ENCODE measurements at places on chromosomes 1 and 21.

GRCh38 chr1:56125316-56125715 lies 454.0 kb downstream of the PLPP3 start:
- no peak for DNase-seq
- H3K4me1 ChIP-seq: no peaks in the 10 kb centered on the region
- no peak overlapping the region for H3K4me3 ChIP-seq
- no peaks in the 10 kb centered on the region for H3K27me3 ChIP-seq
- no peaks in the 10 kb centered on the region for H3K36me3 ChIP-seq

DNA sequence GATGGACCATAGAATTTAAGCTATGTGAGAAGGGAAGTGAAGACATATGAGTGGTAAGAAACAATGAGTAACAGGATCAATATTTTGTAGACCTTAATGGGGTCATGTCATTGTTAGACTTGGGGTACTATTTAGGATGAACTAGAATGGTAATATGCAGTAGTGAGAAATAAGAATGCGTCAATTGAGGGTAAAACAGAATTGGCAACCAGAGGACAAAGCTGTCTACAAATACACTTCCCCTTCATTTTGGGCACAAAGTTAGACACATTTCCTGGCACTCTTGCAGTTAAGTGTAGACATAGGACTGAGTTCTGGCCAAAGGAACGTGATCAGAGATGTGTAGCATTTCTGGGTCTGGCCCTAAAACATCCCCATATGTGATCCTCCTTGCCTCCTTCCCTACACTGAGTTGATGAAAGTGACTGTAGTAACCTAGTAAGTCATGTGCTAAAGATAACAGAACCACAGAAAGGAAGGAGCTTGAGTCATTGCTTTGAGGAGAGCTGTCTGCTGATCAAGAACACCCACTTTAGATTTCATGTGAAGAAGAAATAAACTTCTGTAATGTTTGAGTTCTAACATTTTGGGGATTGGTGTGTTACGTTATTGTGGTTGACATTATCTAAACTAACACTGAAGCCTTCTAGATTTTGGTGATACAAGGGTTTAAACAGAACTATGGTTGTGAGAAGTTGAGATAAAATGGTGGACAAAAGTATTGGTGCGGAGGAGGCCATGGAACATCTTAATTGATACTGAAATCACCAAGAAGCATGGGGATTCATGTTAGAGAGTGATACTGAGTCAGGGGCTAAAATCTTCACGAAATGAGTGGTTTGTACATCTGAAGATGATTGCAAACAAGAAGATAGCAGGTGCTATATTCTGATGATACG lies 41.7 kb downstream of the CD55 start:
- no peaks in the 10 kb centered on the region for H3K27me3 ChIP-seq
- DNase-seq: no peak
- no peaks in the 10 kb centered on the region for H3K4me1 ChIP-seq
- peaks cover 10% of the 10 kb centered on the region for H3K36me3 ChIP-seq
- no peak overlapping the region for H3K4me3 ChIP-seq

DNA sequence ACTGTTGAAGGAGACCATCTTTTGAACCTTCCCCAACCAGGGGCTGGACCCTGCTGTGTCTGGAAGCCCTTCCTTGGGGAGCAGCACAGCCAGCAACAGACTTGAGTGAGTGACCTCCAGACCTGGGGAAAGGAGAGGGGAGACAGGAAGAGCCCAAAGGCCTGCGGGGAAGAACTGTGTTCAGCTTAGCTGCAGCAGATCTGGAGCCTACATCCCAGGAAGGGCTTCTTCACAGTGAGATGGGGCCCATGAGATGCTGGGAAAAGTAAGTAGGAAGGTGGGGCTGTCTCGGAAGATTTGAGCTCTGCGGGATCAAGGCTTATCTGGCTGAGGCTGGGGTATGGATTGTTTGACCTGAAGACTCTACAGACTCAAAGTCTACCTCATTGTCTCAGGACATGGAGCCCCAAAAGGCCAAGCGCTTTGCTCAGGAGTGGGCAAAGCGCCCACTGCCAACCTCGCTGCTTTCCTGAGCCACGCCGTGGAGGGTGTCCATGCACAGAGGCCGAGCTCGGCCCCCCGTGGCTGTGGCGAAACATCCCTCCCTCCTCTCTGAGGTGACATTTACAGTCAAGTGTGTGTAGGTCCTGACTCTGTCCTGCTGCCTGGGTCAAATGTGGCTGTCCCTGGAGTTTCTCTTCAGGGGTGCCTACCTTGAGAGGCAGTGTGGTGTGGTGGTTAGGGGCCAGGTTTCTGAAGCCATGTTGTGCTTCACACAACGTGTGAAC lies 24.5 kb downstream of the SPOCD1 start:
- no peak overlapping the region for H3K4me3 ChIP-seq
- DNase-seq: no peak
- H3K27me3 ChIP-seq: no peaks in the 10 kb centered on the region
- H3K36me3 ChIP-seq: no peaks in the 10 kb centered on the region

- no peak overlapping the region for H3K4me3 ChIP-seq
- no peak for DNase-seq
- no peaks in the 10 kb centered on the region for H3K36me3 ChIP-seq
- no peaks in the 10 kb centered on the region for H3K4me1 ChIP-seq
Observed at GRCh38 chr1:192610112-192610889, 25.6 kb upstream of the RGS13 start.

- H3K36me3 ChIP-seq: no peaks in the 10 kb centered on the region
- no peak overlapping the region for H3K27ac ChIP-seq
- DNase-seq: no peak
- H3K4me1 ChIP-seq: peaks cover 24% of the 10 kb centered on the region
- no peaks in the 10 kb centered on the region for H3K27me3 ChIP-seq
Observed at GRCh38 chr1:17557986-17558385, 18.5 kb downstream of the ARHGEF10L start.

DNA sequence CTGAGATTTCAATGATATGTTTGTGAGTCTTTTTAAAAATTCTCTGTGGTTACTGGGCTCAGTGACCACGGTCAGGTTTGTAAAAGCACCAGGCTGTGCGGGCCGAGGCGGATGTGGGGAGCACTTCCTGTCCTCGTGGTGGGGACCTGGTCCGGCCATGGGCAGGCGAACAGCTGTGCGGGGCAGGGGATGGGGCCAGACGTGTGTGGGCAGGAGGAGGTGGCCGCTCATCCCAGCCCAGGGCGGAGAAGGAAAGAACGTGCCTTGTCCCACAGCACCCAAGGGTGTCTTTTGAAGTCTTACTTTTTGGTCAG lies 5.2 kb upstream of the OXCT2 start:
- H3K27me3 ChIP-seq: peaks cover under 1% of the 10 kb centered on the region
- no peaks in the 10 kb centered on the region for H3K36me3 ChIP-seq
- no peak for DNase-seq
- H3K27ac ChIP-seq: no peak overlapping the region
- H3K4me3 ChIP-seq: no peak overlapping the region
- no peaks in the 10 kb centered on the region for H3K4me1 ChIP-seq

DNA sequence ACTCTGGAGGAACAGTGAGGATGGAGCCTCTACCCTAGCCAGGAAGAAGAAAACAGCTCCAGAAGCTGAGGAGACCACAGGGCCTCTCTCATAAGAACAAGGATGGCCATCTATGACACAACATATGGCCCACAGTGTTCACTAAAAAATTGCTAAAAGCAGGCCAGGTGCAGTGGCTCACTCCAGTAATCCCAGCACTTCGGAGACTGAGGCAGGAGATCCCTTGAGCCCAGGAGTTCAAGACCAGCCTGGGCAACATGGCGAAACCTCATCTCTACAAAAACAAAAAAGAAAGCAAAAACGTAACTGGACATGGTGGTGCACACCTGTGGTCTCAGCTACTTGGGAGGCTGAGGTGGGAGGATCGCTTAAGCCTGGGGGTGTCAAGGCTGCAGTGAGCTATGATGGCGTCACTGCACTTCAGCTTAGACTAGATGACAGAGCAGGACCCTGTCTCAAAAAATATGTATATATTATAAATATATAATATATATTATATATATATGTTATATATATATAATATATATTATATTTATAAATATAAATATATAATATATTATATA lies 103.1 kb downstream of the TOMM20 start:
- no peak for DNase-seq
- H3K36me3 ChIP-seq: no peaks in the 10 kb centered on the region
- H3K4me1 ChIP-seq: peaks cover 3% of the 10 kb centered on the region
- H3K27me3 ChIP-seq: no peaks in the 10 kb centered on the region

- peaks cover 10% of the 10 kb centered on the region for H3K36me3 ChIP-seq
- no peak for DNase-seq
- no peak overlapping the region for H3K27ac ChIP-seq
- H3K4me3 ChIP-seq: no peak overlapping the region
Observed at GRCh38 chr1:155646307-155646706, 36.3 kb downstream of the MSTO1 start.

GRCh38 chr1:18967066-18967690 lies 10.7 kb upstream of the IFFO2 start:
- H3K27ac ChIP-seq: no peak overlapping the region
- H3K4me3 ChIP-seq: no peak overlapping the region
- H3K4me1 ChIP-seq: peaks cover 35% of the 10 kb centered on the region
- H3K27me3 ChIP-seq: no peaks in the 10 kb centered on the region
- no peak for DNase-seq

GRCh38 chr1:185853739-185854138 lies 119.5 kb downstream of the HMCN1 start:
- no peak overlapping the region for H3K4me3 ChIP-seq
- no peak overlapping the region for H3K27ac ChIP-seq
- DNase-seq: no peak
- no peaks in the 10 kb centered on the region for H3K36me3 ChIP-seq

GRCh38 chr21:44529011-44529421 lies 11.0 kb downstream of the KRTAP10-1 start:
- no peaks in the 10 kb centered on the region for H3K36me3 ChIP-seq
- no peak overlapping the region for H3K4me3 ChIP-seq
- H3K27ac ChIP-seq: no peak overlapping the region
- no peak for DNase-seq
- no peaks in the 10 kb centered on the region for H3K27me3 ChIP-seq
- no peaks in the 10 kb centered on the region for H3K4me1 ChIP-seq

GRCh38 chr1:59759156-59759925 lies 55.4 kb upstream of the HOOK1 start:
- DNase-seq: no peak
- H3K4me1 ChIP-seq: peaks cover 15% of the 10 kb centered on the region

- no peaks in the 10 kb centered on the region for H3K36me3 ChIP-seq
- H3K4me3 ChIP-seq: no peak overlapping the region
Observed at GRCh38 chr1:6779089-6779805, 6.0 kb upstream of the CAMTA1 start.

DNA sequence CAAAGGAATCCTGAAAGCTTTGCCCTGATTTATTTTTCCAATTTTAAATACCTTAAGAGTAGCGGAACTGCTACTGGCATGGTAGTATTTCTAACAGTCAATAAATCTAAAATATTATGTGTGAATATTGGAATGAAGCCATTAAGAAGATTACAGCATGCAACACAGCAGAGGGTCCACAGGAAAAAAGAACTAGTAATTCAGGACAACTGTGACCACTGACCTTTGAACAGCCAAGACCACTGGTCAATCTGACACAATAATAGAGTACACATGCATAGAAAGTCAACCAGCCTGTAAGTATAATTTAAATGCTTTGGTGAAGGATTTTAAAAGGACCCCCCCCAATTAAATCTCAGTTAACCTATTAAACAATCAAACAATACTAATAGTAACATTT lies 171.0 kb downstream of the DENND1B start:
- no peak overlapping the region for H3K27ac ChIP-seq
- H3K27me3 ChIP-seq: no peaks in the 10 kb centered on the region
- no peaks in the 10 kb centered on the region for H3K36me3 ChIP-seq
- H3K4me1 ChIP-seq: no peaks in the 10 kb centered on the region
- no peak for DNase-seq

GRCh38 chr1:150999051-150999674 lies 7.5 kb downstream of the MINDY1 start:
- peaks cover 15% of the 10 kb centered on the region for H3K4me1 ChIP-seq
- H3K27me3 ChIP-seq: no peaks in the 10 kb centered on the region
- DNase-seq: no peak
- H3K36me3 ChIP-seq: no peaks in the 10 kb centered on the region
- no peak overlapping the region for H3K27ac ChIP-seq
- H3K4me3 ChIP-seq: no peak overlapping the region

GRCh38 chr1:8863794-8864233 lies 14.7 kb downstream of the ENO1 start:
- no peaks in the 10 kb centered on the region for H3K27me3 ChIP-seq
- no peak overlapping the region for H3K4me3 ChIP-seq
- peaks cover 86% of the 10 kb centered on the region for H3K36me3 ChIP-seq
- no peak for DNase-seq
- H3K27ac ChIP-seq: no peak overlapping the region

GRCh38 chr1:213327017-213327667 lies 276.1 kb downstream of the RPS6KC1 start:
- peaks cover 6% of the 10 kb centered on the region for H3K4me1 ChIP-seq
- no peaks in the 10 kb centered on the region for H3K27me3 ChIP-seq
- no peak overlapping the region for H3K27ac ChIP-seq
- no peak for DNase-seq
- H3K4me3 ChIP-seq: no peak overlapping the region

DNA sequence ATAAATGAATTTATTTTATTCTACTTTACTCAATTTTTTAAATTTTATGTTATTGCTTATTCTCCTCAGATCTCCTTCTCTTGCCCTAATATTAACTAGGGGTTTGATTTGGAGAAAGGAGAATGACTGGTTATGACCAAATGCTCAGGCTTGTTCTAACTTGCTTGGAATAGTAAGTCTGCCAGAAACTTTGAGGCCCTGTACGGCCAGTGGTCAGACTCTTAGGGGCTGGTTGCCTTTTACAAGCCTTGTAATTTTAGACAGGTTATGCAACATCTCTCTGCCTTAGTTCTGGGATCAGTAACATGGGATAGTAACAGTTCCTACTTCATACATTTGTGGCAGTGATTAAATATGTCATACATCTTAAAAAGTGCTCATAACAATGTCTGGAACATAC lies 279.5 kb downstream of the DUSP10 start:
- H3K27me3 ChIP-seq: no peaks in the 10 kb centered on the region
- no peaks in the 10 kb centered on the region for H3K36me3 ChIP-seq
- peak; percentile 30 for DNase-seq
- no peak overlapping the region for H3K4me3 ChIP-seq

DNA sequence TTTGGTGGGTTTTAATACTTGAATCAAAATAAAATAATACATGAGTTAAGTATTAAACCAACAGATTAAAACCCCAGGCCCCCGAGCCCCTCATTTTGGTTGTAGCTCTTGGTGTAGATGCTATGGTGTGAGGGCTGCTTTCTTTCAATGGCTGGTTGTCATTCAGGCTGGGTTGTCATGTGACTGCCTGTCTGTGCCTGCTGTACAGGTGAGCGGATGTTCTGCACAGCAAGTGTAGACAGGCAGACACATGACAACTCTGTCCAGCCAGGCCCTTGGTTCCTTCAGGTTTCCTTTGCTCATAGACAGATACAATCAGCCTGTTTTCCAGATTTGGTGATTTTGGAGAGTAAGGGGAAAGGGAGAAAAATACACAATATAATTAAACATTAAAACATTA lies 281.9 kb upstream of the C1orf105 start:
- H3K36me3 ChIP-seq: no peaks in the 10 kb centered on the region
- H3K4me3 ChIP-seq: no peak overlapping the region
- DNase-seq: peak; percentile 54

GRCh38 chr1:156571261-156571852 lies 1.0 kb downstream of the IQGAP3 start:
- H3K27ac ChIP-seq: peak overlapping the region; percentile 88
- no peaks in the 10 kb centered on the region for H3K27me3 ChIP-seq
- H3K36me3 ChIP-seq: no peaks in the 10 kb centered on the region
- DNase-seq: no peak
